ENCODE measurements at places on chromosomes 1 and 21.

DNA sequence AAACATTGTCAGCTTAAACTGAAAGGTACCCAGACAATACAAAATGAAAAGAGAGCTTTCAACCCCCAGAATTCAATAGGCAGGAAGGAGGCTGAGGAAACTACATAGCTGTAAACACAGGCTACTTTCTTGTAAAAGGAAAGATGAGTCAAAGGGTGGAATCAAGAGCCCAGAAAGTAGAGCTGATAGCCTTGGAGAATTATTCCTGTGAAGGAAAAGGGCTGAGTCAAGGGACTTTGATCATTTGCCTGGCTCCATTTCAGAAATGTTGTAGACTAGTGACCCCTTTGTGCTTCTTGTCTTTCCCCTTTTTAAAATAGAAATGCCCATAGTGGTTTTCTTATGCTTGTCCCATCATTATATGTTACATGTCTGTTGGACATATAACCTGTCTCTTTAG, 597.6 kb downstream of the ADGRL2 start:
- DNase-seq = no peak

DNA sequence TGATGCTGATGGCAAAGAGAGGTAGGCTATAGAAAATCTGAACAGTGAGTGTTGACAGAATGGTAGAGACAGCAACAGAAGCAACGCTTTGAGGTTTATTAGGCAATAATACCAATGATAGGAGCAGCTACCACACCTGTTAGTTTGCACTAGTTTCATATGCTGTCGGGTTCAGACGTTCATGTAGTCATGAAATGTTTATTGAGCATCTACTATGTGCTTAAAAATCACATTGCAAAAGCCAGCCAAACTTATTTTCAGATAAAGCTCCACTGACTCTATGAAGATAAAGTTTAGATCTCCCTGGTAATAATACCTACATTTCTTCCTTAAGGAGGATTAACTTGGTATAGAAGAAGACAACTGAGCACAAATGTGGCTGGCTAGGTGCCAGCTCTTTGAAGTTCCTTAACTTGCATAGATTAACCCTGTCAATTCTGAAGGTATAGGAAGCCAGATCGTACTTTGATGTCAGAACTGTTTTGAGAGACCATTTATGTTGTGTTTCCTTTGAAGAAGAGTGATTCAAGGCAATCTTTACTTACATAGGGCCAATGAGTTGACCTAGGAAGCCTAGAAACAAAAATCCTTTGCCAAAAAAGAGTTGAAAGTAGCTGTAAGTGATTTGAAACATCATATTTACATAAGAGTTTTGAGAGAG, 71.5 kb downstream of the DISP1 start:
- DNase-seq = no peak

DNA sequence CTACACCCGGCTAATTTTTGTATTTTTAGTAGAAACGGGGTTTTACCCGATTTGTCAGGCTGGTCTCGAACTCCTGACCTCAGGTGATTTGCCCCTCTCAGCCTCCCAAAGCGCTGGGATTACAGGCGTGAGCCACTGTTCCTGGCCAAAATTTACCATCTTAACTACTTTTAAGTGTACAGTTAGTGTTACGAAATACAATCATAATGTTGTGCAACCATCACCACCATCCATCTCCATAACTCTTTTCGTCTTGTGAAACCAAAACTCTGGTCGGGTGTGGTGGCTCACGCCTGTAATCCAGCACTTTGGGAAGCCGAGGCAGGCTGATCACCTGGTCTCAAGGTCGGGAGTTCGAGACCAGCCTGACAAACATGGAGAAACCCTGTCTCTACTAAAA, 14.1 kb upstream of the ZBTB40 start:
- no peak for DNase-seq

- DNase-seq = no peak
Observed at GRCh38 chr1:31575369-31576140, 760 bp upstream of the TINAGL1 start.

DNA sequence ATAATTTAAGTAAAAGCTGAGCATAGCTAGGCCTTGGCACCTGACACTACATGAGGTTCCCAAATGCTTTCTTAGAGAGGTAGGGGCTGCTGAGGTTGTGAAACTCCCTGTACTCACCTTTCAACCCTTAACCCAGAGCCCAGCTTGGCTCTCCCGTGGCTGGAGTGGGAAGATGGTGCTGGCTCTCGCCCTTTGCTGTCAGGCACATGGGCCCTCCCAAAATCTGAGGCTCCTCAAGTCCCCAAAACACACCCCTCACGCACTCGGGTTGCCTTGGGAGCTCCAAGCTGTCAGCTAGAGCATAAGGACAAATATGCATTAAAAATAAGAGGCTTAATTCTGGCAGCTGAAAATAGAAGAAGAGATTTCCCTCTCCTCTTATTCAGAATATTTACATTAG, 46.7 kb upstream of the PLPPR4 start:
- DNase-seq = no peak

DNA sequence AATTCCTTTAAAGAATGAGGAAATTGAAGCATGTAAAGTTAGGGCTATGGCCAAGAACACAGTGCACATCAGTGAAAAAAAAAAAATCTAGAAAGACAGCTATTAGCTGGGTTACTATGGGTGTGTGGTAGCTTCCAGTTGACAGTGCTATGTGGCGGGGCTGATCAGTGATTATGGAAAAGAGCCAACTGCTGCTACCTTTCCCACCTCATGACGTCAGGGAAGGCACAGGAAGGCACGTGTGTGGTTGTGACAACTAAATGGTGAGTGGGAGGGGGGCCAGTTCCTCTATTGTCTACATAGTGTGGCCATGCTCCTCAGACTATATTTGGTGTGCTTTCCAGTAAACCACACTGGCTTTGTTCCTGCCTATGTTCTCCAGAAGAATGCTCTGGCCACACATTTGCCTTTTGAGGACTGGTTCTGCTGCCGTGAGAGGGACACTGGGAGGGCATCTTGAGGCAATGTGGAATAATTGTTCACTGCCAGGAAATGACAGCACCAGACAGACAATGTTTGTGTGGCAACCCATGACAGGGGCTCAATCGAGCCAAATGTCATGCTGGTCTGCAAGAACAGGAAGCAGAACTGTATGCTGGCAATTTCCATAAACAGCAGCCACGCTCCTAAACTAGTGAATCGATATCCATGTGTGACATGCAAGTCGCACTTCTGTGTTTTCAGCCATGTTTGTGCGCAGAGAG, 3.0 kb upstream of the SDE2 start:
- DNase-seq = no peak

GRCh38 chr1:37890378-37891014, 31.1 kb upstream of the MTF1 start:
- DNase-seq = no peak

DNA sequence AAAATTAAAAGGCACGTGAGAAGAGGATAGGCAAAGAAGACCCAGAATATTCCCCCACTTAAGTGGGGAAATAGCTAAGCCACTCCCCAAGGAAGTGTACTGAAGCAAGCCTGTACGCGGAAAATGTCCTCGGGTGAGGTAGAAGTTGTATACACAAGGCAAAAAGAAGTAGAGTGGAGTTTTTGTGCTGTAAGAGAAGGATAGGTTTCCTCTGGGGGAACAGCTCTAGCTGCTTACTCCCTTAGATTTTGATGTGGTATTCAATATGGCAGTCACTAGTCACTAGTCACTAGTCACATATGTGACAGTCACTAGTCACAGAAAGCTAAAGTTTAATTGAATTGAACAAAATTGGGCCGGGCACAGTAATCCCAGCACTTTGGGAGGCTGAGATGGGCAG, 7.6 kb downstream of the TXNIP start:
- DNase-seq = no peak

DNA sequence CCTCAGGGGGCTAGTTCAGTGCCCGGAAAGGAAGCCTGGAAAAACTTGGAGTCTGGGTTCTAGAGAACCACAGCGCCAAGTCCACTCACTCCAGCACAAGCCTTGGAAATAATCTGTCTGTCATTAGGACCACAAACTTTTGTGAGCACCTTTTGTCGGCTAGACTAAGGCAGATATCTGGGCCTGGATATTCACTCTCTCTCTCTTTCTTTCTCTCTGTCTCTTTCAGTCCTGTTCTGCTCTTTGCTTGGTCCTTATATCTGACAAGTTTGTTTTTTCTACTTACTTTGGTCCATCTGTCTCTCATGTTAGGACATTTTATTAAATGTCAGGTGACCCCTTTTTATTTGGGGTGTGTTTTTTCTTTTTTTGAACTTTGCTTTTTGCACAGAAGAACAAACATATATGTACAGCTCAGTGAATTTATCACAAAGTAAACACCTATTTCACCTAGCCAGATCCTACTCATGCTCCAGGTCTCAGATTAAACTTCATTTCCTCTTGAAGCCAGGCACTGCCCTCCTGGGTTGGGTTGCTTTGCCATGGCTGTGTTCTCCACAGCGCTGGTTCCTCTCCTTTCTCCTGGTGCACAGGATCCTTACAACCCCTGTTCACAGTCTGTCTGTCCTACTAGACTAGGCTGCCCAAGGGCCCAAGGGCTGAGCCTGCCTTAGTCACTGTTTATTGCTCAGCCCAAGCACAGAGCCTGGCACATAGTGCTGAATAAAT, 40.8 kb downstream of the TCEANC2 start:
- DNase-seq = no peak

- no peak for DNase-seq
Observed at GRCh38 chr1:151846062-151846568, 6.5 kb upstream of the C2CD4D start.

GRCh38 chr1:80468356-80468755, 1332.4 kb upstream of the ADGRL2 start:
- no peak for DNase-seq

- DNase-seq = no peak
Observed at GRCh38 chr1:43687301-43688108, 19.8 kb upstream of the ST3GAL3 start.

DNA sequence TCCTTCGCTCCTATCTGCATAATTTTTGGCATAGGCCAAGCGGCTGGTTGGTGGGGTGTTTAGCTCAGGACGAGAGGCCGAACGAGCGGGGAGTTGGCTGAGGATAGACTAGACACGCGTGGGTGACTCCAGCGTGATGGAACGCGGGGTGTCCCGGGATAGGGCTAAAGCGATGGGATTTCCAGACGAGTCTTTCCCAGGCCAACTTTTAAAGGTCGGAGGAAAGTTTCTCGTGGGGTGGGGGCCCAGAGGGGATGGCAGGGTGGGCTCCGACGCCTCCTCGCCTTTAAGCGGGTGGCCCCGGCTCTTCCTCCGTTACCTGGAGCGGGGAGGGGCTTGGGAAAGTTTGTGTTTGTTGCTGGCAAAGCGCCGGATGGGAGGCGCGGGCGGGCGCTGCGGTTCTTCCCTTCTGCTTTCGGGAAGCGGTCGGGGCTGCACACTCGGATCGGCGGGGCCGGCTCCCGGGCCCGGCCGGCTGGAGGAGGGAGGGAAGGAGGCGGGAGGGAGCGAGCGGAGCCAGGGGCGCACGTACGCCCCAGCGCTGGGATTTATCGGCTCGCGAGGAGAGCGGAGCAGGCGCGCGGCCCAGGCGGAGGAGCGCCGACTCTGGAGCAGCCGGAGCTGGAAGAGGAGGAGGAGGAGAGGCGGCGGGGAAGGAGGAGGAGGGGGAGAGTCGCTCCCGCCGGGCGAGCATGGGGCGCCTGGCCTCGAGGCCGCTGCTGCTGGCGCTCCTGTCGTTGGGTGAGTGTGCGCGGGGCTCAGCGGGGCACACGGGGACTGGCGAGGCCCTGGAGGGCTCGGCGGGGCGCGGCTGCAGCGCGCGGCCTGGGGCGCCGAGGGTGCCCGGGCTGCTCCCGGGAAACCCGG, at the start of gene PTGFRN:
PTGFRN (plus strand) TSS at position 405 of the 867 bp plus-strand sequence; CDS start at position 693, 288 bp downstream.
- DNase-seq = peak; percentile 47

DNA sequence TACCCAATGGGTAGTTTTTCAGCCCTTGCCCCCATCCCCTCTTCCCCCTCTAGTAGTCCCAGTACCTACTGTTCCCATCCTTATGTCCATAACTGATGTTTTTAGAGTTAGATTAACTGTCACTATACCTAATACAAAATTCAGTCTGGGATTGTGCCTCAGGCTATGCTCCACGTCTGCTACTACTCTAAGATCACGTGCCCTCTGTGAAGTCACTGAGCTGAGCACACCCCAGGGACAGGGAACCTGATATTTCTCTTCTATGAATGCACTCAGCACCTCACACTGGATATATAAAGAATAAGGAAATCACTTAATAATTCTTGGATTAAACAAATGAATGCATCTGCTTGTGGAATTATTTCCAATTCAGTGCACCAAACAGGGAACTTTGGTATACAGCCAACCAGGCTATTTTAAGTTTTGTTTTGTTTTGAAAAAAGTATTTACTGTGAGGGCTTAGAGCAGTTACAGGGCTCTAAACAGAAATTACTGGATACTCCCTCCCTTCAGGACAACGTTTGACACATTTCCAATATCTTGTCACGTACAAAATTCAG, 307.9 kb downstream of the SMYD3 start:
- no peak for DNase-seq

DNA sequence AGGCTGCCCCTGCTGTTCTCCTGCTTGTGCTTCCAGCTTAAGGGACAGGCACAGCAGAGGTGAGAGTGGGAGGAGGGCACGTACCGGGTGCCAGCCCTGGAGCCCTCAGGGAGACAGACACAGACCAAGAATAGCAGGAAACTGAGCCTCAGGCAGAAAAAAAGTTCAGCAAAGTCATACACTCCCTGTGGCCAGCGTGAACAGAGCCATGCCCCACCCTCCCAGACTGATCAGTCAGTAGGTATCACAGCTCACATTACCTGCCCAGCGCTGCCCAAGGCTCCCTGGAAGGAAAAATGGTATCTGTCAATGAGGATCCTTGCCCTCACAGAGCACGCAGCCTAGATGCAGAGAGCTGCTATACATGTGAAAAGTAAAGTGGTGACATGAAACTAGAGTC, 1.3 kb downstream of the UBL4B start:
- no peak for DNase-seq

GRCh38 chr1:172201572-172201971, 218.9 kb upstream of the C1orf105 start:
- DNase-seq = no peak

- no peak for DNase-seq
Observed at GRCh38 chr1:4016351-4017130, 116.5 kb upstream of the C1orf174 start.

- DNase-seq = no peak
Observed at GRCh38 chr1:202603435-202603834, 106.8 kb downstream of the SYT2 start.

DNA sequence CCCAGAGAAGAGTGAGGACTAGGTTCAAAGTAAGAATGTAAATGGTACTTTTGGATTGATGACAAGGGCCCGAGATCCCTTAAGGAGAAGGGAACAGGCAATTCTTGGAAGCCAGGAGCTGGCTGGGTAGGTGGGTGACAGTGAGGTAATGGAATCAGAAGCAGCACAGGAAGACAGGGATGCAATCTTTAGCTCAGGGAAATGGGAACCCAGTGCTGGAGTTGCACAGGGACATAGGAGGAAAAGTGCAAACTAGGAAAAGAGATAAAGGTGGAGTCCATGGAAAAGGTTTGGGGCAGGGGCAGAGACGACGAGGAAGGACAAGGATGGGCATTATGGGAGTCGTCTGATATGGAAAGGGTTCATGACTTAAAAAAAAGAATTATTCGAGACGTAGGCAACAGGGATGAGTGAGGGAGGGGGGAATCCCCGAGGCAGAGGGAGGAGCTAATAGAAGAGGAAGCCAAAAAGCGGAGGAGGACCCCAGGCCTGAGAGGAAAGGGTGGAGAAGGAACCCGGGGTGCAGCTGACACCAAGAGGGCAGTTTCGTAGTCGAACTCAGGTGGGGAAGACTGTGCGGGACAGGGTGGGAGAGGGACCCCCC, 495 bp downstream of the PI4KB start:
- DNase-seq = no peak

- peak; percentile 48 for DNase-seq
Observed at GRCh38 chr1:161209790-161210409, 5.2 kb upstream of the FCER1G start.

- no peak for DNase-seq
Observed at GRCh38 chr1:154253671-154254070, 18.8 kb upstream of the HAX1 start.

GRCh38 chr1:54124472-54124871, 28.3 kb downstream of the CDCP2 start:
- DNase-seq = no peak

Data from anterior cingulate cortex (tissue), 58 donors.